Inflammatory macrophage treated with lipopolysaccharide for 1 hour (primary cell): ENCODE measurements at places on chromosomes 1 and 21.
A peak's percentile ranks its signal among the peaks of the same experiment; 100 is the strongest.

GRCh38 chr1:235908742-235909520 is 42.2 kb upstream of the LYST start:
- peak; percentile 69 for DNase-seq

DNA sequence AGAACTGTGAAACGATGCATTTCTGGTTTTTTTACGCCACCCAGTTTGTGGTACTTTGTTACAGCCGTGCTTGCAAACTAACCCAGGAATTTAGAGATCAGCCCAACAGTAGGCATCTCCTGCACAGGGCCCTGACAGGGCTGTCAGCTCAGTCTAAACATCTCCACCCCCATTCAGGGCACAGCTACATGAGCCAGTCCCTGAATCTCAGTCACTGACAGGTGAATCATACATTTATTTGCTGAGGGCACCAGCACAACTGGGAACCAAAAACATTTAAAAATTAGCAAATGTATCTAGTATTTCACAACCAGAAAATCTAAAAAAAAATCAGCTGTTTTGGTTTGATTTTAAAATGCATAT is 30.7 kb downstream of the PRDX6 start:
- DNase-seq = no peak

- DNase-seq = no peak
Measured at GRCh38 chr1:166944186-166944967, 31.0 kb downstream of the ILDR2 start.

GRCh38 chr1:205205055-205205454 is 6.4 kb downstream of the DSTYK start:
- DNase-seq = no peak

- no peak for DNase-seq
Measured at GRCh38 chr1:186078245-186078644, 296.8 kb downstream of the TPR start.

GRCh38 chr1:22139066-22139594 is 3.8 kb downstream of the WNT4 start:
- DNase-seq = no peak

- no peak for DNase-seq
Measured at GRCh38 chr1:203095061-203095690, 9.4 kb upstream of the MYOG start.

GRCh38 chr1:227780101-227781044 is 35.1 kb upstream of the PRSS38 start:
- no peak for DNase-seq

- DNase-seq = no peak
Measured at GRCh38 chr1:77756052-77756754, 3.4 kb downstream of the USP33 start.

DNA sequence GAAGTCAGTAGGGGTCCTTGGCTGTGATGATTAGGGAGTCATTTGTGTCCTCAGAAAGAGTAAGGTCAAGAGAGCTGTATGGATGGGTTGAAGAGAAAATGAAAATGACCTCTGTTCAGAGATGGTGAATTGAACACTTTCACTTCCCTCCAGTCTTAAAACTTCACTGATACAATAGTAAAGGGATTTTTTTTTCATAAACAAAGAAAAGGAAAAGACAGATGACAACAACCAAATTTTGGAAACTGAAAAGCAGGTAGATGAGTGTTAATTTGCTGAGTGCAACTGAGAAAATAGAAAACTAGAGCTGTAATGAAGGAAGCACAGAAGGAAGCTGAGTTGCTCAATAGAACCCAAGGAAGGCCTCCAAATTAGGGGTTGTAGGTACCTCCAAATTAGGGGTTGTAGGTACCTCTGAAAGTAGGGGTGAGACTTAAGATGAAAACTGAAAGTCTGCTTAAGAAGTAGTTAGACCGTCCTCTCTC is 14.8 kb upstream of the S1PR1 start:
- peak; percentile 13 for DNase-seq

DNA sequence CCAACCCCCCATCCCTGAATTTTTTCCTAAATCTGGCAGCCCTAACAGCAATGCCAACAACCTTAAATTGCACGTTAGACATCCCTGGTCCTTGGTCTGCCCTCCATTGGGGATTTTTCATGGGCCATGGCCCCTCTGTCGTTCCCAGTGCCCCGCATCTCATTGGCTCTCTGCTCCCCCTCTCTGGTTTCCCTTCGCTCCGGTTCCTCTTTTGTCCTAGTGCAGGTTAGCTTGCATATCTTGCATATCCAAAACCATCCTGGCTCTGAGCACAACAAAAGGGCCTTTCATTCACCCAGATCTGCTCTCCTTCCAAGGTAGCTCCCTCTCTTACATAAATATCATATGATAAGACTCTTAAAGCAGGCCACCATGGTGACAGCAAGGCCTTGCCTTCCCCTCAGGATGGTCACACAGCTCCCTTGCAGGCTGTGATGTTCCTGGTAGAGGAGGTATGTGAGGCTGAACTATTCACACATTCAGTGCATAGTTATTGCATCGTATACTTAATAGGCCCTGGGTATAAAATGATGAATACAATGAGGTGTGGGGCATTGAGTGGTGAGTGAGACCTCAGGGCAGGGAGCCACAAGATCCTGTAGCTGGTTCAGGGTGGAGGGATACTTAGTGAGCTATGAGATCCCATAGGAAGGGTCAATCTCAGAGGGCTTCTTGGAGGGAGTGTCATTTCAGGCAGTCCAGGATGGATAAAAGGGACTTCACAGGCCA is 45.2 kb downstream of the TENT5C start:
- DNase-seq = no peak

GRCh38 chr1:58652651-58653184 is 47.1 kb downstream of the MYSM1 start:
- DNase-seq = peak; percentile 76

DNA sequence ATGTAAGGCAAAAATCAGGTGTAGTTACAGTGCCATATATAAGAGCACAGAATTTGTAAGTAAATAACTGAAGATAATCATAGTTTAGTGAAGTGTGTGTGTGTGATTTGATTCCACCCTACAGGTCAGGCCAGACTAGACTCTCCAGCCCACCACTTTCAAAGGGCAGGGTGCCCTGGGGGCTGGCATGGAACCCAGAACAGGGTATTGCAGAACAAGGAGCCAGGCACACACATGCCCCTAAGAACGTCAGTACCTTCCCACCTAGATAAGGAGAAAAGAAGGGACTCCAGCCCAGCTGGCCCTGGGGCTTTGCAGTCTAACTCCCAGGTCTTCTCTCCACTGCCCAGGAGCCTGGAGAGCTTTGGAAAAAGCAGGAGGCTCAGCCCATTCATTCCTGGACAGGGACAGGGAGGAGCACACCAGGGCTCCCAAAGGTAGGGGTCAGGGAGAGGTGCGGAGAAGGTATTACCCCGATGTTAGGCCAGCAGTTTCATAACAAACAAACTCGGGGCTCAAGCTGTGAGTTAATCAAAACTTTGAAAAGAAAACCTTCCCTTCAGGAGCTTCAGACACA is 149.7 kb upstream of the VANGL1 start:
- no peak for DNase-seq

- DNase-seq = no peak
Measured at GRCh38 chr1:76682138-76682537, 185.1 kb upstream of the ST6GALNAC5 start.

- no peak for DNase-seq
Measured at GRCh38 chr1:100936194-100936967, 40.5 kb downstream of the SLC30A7 start.

DNA sequence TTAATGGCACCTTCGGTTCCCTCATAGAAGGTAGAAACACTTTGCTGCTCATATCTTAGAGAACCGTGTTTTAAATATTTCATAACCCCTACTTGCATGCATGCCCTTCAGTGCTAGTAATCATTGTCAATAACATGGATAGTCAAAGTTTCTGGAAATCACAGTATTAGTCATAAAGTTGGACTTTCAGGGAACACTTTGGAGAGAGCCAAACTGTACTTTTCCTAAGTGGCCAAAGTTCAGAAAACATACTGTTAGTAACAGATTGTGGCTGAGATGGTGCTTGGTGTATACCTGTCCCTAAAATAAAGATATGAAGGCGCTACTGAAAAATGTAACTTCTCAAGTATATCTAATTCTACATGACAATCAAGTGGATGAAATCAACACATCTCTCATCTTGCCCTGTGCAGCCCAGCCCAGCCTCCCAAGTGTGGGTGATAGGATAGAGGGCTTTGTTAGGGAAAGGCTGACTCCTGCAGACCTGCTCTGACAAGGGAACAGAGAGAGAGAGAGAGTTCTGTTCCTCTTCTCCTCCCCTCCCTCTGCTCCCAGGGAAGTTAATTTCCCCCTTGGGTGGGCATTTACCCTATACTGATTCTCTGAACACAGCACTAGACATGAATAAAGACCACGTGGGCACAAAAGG is 14.4 kb downstream of the MYOC start:
- no peak for DNase-seq

DNA sequence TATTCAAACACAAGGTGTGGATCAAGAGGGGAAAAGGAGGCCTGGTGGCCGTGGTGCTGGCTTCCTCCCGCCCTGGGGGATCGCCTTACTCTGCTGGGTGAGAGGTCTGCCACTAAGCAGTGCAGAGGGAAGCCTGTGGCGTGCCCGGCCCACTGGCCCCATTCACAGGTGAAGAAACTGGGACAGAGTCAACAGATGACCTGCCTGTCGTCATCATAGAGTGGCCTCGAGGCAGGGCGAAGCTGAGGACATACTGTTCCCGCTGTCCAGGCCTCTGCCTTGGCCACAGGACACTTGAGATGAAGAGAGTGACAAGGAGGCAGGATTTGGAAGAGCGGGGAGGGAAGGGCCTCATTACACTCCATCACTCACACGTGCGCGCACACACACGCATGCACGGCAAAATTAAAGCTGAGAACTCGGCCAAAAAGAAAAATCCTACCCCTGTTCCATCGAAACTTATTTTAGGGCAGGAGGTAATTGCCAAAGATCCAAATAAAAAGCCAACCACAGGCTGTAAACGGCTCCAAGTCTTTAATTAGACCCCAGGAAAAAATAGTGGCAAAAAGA is 50.5 kb downstream of the CASZ1 start:
- DNase-seq = no peak

DNA sequence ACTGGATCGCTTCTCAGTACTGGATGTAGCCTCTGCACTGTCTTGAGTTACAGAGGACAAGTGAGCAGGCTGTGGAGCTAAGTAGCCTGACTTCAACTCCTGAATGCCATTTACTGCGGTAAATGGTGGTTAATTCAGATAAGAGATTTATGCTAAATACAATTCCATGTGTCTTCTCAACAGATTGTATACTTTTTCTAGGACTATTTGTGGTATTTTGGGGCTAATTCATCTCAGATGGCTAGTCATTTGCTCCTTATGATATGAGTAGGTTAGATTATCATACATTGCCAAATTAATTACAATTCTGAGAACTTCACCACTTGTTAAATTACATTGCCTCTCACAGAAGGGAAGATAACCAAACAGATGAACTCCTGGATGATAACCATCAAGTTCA is 90.5 kb downstream of the NTNG1 start:
- DNase-seq = no peak

- no peak for DNase-seq
Measured at GRCh38 chr1:34366875-34367624, 190.3 kb downstream of the C1orf94 start.

GRCh38 chr1:235013512-235013911 is 115.1 kb downstream of the TOMM20 start:
- no peak for DNase-seq

- DNase-seq = no peak
Measured at GRCh38 chr1:212737559-212737958, 37.9 kb upstream of the BATF3 start.

GRCh38 chr1:88973520-88974137 is 18.8 kb downstream of the KYAT3 start:
- peak; percentile 70 for DNase-seq

DNA sequence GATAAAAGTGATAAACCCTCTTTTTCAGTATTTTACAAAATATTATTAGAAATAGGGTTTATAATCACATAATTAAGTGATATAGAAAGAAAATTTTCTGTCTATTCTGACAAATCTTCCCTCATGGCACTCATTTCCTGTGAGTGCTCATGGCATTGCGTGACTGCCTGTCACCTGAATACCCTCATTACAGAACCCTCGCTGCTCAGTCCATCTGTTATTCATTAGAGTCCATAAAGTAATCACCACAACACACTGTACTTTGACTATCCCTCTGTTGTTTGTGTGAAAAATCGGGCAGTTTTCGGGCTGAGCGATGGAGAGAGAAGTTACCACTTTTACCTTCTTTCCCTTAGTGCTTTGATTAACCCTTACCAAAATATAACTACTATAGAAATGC is 100.4 kb upstream of the BRINP3 start:
- no peak for DNase-seq

DNA sequence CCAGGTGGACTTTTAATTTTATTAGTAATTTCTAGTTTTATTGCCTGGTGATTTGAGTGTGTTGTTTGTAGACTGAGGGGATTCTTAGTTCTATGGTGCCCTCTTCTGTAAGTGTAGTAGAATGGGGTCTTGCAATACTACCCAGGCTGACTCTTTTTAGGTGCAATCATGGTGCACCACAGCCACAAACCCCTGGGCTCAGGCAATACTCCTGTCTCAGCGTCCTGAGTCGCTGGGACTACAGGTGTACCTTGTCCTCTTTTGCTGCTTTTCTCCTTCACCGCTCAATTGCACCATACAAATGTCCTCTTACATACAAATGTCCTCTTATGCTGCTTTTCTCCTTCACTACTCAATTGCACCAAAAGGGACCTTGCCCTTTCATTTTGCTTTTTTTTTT is 43.1 kb downstream of the SCP2 start:
- no peak for DNase-seq

- DNase-seq = no peak
Measured at GRCh38 chr1:216984536-216984935, 261.3 kb upstream of the ESRRG start.

- DNase-seq = no peak
Measured at GRCh38 chr21:32392299-32392879, 423 bp downstream of the URB1 start.

DNA sequence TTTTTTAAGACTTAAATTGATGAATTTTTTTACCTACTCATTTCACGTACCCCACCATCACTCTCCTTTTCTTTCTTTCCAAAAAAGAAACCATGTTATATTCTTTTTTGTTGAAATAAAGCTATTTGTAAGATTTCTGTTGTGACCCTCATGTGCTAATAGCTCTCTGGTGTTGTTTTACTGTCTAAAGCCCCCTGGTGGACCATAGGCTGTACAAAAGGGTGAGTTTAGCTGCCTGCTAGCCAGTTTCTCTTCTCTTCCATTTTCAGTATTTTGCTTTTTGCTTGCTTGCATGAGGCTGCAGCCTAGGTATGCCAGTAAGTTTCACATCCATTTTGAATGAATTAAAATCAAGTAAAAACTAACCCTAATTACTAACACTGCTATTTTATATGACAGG is 15.6 kb upstream of the VAMP3 start:
- no peak for DNase-seq
